ENCODE measurements at places on chromosomes 16 and 17.

- DNase-seq, result no peak
These were observed 8.2 kb downstream of the MYH3 start for GRCh38 chr17:10648956-10649355.

- DNase-seq, result peak; percentile 21
These were observed 81.1 kb downstream of the MSI2 start for GRCh38 chr17:57337390-57337789.

DNA sequence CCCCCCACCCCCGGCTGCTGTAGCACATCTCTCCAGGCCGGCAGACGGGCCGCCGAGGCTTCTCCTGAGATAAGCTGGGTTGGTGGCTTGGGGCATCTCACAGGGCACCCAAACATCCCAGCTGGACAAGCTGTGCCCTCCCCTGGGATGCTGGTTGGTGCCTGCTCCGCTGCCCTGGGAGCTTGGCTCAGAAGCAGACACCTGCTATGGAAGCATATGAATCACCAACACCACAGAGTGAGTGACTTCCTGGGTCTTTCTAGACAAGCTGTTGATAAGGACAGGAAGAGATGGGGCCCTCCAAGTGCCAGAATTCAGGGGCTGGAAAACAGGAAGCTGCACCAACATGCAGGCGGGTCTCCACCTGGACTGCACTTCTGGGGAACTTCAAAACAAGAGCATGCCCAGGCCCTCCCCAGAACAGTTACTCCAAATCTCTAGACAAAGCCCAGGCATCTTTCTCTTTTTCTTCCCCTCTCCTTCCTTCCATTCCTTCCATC lies 13.7 kb downstream of the C16orf95 start:
- peak; percentile 29 for DNase-seq

DNA sequence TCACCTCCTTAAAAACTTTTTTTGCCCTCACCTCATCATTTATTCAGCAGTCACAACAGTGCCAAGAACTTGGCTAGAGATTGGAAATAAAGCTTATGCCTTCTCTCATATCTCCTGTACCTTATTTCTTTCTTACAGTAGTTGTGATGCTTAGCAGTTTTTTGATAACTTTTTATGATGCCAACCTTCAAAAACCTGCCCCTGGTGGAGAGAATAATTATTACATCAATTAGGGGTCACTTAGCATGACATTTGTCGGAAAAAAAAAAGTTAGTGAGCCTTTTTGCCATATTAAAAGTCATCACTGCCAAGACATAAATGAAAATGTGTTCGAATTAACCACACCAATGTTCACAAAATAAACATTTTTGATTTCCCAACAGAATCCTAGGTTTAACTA lies 296.6 kb downstream of the WWOX start:
- no peak for DNase-seq

DNA sequence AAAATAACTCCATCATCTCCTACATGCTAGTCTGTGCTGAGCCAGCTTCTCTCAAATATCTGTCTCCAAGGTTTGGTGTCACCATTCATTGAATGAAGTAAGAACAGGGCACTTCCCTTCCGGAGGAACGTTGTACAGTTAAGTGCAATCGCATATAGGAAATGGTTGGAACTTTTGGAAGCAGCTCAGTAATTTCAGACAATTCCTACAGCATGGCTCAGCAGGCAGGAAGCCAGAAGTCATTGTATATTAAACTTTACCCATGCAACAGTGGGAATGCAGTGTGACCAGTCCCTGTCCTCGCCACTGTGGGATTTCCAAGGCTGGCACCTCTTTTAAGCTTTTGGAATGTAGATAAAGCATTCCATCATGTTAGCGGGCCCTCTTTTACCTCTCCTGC lies 51.1 kb upstream of the MYH2 start:
- DNase-seq, result no peak

DNA sequence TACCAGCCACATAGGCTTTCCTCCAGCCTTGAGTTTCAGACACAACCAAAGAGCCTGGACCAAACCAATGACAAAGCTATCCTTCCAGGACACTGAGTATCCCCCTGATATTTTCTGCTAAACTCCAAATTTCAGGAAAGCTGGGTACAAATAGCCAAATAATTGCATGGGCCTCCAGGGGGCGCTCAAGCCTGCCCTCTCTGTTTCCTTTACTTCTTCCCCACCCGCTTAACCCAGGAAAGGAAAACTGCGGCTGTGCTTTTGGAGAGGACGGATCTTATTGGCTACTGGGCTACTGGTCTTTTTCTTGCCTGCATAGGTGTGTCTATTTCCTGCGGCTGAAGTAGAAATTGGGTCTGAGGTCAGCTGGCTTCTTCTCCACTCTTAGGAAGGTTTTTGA lies 30.1 kb downstream of the GNGT2 start:
- no peak for DNase-seq

- DNase-seq, result no peak
These were observed 247.9 kb upstream of the SOX9 start for GRCh38 chr17:71872843-71873485.

DNA sequence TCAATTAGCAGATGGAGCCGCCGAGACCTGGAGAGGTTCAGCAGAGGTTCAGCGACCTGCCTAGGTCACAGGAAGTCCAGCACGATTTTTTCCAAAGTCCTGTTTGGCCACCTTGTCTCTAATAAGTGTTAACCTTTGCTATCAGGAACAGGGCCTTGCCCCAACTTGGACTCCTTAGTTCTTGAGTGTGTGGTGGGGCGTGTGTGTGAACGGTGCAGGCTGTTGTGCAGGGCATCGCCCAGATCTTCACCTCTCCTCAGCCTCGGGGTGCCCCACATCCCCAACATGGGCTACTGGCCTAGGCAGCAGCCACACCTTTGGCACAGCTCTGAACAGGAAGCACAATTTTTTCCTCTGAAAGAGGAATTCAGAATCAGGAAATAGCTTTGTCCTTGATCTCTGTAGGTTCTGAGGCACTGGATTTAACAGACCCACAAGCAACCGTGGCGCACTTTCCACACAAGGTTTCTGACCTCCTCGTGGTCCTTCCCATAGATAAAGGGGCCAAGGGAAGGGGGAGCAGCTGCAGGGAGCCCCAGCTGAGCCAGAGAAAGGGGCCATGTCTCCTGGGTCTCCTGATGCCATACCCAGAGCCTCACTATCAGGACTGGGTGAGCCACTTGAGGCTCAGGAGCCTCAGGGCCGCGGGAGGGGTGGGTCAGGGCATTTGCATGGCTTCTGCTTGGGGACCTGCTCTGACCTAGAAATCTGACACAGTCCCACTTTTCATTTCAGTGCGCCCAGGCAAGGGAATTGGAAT lies 10.4 kb downstream of the MPRIP start:
- no peak for DNase-seq
